Hematopoietic multipotent progenitor cell treated with erythropoietin and hydrocortisone succinate and interleukin-3 and kit ligand, for 15 days (in vitro differentiated cells): ENCODE measurements at places on chromosomes 3 and 15.

GRCh38 chr15:47937834-47938233, 183.0 kb upstream of the SLC24A5 start:
- DNase-seq = no peak

DNA sequence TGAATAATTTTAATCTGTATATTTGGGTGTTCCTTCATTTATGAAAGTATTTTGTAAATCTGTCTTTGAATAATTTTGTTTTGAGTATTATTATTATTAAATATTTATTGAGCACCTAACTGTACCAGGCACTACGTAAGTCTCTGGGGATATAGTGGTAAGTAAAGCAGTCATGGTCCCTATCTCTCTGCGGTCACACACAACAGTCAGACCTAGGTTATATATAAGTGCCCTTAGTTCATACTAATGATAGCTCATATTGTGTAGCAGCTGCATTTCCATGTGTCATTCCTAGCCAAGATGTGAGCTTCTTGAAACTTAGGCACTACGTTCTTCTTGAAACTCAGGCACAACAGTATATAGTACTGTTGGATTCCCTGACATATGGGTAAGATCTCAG, 12.4 kb downstream of the NKTR start:
- no peak for DNase-seq

- DNase-seq = no peak
These were observed 170.4 kb upstream of the CTDSPL start for GRCh38 chr3:37691213-37691830.

DNA sequence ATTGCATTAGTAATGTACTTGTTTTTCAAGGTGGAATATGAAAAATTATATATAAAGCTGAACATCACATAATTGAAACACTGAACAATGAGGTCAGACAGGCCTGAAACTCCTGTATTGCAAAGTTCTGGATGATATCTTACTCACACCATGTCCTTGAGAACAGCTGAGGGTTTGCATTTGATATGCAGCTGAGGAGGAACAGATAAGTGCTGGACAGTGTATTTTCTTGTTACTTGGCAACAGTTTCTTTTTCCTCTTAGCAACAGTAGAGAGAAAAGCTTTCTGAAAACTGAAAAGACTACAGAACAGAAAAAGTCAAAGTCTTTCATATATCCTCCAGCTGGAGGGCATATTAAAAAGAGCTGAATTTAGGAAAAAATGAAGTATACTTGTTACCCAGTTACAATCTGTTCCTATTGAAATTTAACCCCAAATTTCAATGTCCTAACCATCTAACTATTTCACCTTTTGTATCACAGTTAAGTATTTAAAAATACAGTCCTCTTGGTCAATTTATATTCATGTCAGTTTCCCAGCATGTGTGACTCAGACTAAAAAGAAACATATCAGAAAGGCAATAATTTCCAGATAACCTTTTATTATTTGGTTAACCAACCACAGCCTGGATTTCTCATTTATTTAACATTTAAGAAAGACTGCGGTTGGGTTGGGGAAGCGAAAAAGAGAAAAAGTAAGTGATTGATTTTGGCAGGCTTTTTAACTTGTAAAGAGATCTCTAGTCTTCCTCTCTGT, 733.0 kb upstream of the DPPA4 start:
- DNase-seq = no peak

DNA sequence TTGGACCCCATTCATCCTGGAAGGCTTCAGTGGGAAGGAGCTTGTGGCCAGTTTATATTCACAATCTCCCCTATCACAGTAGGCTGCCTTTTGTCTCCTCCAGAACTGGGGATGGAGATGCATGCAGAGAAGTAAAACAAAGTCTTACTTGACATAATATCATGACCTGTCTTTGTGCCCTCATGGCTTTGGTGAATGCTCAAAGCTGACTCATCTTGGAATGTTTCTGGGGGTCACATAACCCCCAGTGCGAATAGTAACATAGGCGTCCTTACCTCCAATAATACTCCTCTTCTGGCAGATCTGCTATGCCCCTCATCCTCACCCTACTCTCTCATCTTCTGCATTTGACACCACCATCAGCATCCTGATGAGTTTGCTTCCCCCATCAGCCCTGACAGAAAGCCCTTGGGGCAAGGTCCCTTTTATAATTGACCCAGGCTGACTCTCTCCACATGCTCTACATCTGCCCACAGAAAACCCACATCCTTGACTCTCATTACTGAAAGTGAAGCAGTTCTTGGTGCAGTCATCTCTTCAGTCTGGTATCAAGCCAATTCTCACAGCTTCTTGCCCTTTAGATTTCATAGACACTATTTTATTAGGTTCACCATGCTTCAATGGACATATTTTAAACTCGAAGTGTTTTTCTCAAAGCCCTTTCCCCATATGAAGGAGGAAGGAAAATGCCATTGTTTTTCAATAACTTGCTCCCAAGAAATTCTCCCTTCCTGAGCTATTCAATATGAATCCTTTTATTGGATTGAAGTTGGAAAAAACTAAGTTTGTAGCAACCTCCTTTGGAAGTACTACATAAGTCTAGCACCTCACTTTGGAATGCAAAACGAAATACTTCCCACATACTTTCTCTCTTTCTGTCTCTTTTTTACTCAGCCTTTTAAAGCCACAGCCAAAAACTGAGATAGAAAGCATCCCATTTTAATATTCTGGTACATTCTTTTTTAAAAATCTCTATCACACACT, 36.6 kb downstream of the OSTN start:
- no peak for DNase-seq
